ENCODE measurements at places on chromosomes 3 and 15. TPM values are rescaled to one million over a fixed set of nuclear protein-coding genes. Genes with fewer than 3 reads are reported as not detected.

Gene ROBO2
- total RNA-seq = 4.9 TPM

Gene VEPH1
- 31.8 TPM for total RNA-seq

Gene UBA3
- 79.6 TPM for total RNA-seq

Gene RPLP1
- 77.6 TPM for total RNA-seq

Gene TTBK2
- total RNA-seq = 5.5 TPM

Gene SEMA6D
- total RNA-seq = 14.9 TPM

Gene P2RY13
- total RNA-seq = not detected

Gene SLC6A20
- total RNA-seq = not detected

Gene CNTN3
- 3.5 TPM for total RNA-seq

Gene CHST2
- total RNA-seq = 8.2 TPM

Gene PAK6
- not detected for total RNA-seq

Gene CCR1
- not detected for total RNA-seq

Gene STRIT1
- total RNA-seq = not detected

Gene ARHGEF26
- total RNA-seq = 0.12 TPM

Gene GALK2
- total RNA-seq = 47.3 TPM

Gene EMC7
- total RNA-seq = 28.8 TPM

Gene RARB
- 32.2 TPM for total RNA-seq

Gene FRMD5
- 15.4 TPM for total RNA-seq

Gene PARL
- total RNA-seq = 27.0 TPM

Gene NAALADL2
- 2.0 TPM for total RNA-seq

Gene KLHL24
- total RNA-seq = 65.4 TPM

Data from smooth muscle cell of the coronary artery (primary cell).